GM04503 (cell line): ENCODE measurements at places on chromosomes 3 and 15.

- no peak for DNase-seq
Measured at GRCh38 chr15:60970246-60971170, 258.6 kb downstream of the RORA start.

- DNase-seq: no peak
Measured at GRCh38 chr3:185153171-185153771, 411 bp upstream of the C3orf70 start.

DNA sequence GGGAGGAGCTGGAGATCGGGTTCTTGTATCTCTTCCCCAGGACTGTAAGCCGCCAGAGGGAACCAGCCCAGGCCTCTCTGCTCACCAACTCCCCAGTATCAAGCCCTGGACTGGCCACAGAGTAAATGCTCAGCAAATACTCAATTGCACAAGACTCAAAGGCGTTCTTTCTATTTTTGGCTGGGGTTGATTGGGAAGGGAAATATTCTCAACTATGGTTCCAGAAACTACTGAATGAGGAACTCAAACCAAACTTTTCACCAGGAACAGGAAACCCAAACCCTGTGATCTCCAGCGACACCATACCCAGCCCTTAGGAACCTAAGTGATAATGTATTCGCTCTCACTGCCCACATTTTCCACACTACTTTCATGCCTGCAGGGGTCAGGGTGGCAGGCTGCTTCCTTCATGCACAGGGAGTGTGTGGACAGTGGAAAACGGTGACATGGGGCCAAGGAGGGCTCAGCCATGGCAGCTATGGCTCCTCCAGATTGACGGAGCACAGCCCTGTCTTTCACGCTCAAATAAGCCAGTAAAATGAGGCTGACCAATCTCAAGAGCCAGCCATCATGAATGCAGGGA is 124.7 kb upstream of the RAD18 start:
- no peak for DNase-seq

GRCh38 chr15:98872774-98873173 is 134.8 kb downstream of the PGPEP1L start:
- DNase-seq: no peak

DNA sequence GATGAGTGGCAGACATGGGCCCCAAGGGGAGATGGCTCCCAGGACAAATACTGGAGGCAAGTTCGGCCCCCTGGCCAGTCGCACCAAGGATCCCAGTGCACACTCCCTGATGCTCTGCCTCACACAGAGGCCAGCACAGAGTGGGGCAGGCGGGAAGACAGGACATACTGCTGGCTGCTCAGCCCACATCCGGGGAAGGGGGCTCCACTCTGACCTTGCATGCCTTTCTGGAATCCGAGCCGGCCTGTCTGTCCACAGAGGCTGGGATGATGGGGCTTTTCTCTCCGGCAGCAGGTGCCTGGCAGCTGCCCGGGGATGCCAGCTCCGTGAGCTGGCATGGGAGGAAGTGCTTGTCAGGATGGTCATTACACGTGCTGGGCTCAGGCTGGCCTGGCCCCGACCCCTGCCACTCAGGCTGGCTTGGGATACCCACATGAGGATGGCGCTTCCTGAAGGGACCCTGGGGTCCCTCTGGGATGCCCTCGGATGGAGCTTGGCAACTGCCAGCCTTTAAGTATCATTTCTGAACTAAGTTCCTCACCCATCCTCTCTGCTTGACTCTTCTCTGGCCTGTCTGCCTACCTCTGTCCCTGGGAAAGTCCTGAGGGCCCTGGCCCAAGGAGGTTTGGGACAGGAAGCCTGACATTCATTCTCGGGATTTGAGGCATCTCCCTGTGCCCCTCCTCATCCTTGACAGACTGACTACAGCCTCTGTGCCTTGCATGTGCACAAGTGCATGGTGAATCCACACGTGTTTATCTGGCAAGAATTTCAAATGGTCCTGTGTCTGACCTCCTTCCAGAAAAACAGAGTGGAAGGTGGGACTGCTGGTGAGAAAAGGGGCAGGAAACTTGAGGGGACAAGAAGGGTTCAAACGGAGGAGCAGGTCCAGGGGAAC is 46.5 kb downstream of the EXOG start:
- DNase-seq: no peak

DNA sequence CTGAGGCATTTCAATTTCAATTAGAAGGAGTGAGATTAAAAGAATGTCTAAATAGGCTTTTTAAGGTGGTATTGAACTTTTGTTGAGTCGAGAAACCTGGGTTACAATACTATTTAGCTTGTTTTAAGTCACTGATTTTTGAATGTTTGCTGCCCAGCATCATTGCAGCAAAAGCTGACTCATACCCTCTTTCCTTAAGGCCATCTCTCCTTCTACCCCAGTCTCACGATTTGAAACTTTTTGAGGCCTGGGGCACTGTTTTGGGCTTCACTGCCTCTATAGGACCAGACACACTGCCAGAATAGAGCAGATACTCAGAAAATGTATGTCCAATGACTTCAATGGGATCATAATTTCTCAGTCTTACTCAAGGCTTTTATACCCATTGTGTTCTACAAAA is 319.6 kb upstream of the TGFBR2 start:
- DNase-seq: no peak

DNA sequence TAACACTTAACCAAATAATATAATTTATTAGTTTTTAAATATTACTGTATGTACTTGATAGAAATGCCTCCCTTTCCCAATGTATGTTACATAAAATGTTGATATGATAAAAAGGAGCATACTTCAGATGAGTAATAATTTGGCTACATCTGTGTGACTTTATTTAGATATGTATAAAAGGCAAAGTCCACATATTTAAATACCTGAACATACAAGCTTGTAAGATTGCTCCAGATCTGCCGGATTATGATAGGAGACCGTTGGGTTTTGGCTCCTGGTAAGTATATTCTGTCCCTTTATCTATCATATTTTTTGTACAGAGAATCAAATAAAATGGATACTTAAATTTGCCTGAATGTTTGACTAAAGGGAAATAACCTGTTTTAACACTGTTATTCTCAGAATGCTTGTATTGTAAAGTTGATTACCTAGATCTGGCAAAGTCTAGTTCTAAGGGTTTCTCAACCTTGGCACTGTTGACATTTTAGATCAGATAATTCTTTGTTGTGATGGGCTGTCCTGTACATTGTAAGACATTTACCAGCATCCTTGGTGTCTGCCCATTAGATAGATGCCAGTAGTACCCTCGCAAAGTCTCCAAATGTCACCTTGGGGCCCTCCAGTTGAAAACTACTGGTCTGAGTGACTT is 38.5 kb downstream of the LRCH3 start:
- no peak for DNase-seq

- DNase-seq: no peak
Measured at GRCh38 chr15:63970621-63971426, 75.5 kb downstream of the DAPK2 start.

- no peak for DNase-seq
Measured at GRCh38 chr15:62989366-62990055, 53.0 kb upstream of the TPM1 start.

DNA sequence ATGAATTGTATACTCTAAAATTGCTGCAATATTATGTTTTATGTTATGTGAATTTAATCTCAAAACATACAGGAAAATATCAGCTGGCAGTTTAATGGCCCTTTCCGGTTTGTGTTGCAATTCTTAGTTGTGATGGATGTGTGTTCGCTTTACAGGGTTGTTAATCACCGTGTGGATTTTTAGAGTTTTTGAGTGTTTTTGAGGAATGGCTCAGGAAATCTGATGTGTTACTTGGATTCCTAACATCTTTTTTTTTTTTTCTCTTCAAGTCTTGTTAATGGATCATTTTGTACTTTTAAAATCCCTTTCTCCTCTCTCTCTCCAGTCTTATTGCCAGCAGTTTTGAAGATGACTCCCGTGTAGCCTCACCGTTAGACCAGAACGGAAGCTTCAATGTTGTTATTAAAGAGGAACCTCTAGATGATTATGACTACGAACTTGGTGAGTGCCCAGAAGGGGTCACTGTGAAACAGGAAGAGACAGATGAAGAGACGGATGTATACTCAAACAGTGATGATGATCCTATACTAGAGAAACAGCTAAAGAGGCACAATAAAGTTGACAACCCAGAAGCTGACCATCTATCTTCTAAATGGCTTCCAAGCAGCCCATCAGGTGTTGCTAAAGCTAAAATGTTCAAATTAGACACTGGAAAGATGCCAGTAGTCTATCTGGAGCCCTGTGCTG is 35.7 kb downstream of the MGA start:
- DNase-seq: no peak
